ENCODE measurements at places on chromosomes 1 and 21.

- DNase-seq, result no peak
Observed at GRCh38 chr1:156481527-156481926, 19.0 kb downstream of the MEF2D start.

- no peak for DNase-seq
Observed at GRCh38 chr1:169809370-169810095, 14.8 kb upstream of the METTL18 start.

DNA sequence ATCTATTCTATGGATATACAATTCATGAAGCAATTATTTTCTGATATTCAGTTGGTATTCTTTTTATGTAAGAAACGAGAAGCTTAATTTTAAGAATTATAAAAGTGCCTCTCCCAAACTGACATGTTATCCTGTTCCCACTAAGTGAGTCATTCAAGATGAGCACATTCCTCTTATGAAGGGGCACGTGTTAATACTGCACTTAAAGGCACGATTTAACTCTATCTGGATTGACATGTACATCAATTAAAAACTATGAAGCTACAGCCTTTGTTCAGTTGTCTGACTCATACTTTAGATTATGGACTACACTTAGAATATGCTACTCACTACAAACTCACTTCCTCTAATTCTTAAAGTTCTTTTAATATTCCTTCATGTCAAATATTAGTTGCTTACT, 111.6 kb downstream of the CYYR1 start:
- DNase-seq, result no peak

DNA sequence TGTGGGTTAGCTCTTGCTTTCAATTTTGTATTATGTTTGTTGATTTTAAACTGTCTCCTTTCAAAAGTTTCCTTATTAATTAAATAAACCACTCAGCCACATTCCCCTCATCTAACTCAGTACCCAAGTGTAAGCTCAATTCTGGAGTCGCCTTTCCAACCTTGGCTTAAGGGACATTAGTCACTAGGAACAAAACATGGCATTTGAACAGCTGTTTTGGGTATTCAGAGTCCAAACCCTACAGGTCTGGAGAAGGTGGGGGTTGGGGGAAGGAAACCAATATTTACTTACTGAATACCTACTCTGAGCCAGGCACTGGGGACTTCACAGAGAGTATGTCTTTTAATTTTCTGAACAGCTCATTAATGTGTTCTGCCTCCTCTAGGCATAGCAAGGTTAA, 117.2 kb upstream of the JUN start:
- DNase-seq, result no peak

- no peak for DNase-seq
Observed at GRCh38 chr1:2271211-2271721, 43.1 kb downstream of the SKI start.

- DNase-seq, result peak; percentile 41
Observed at GRCh38 chr1:17826165-17826488, 71.0 kb downstream of the ACTL8 start.

GRCh38 chr1:161987303-161987702, 36.4 kb downstream of the OLFML2B start:
- no peak for DNase-seq

DNA sequence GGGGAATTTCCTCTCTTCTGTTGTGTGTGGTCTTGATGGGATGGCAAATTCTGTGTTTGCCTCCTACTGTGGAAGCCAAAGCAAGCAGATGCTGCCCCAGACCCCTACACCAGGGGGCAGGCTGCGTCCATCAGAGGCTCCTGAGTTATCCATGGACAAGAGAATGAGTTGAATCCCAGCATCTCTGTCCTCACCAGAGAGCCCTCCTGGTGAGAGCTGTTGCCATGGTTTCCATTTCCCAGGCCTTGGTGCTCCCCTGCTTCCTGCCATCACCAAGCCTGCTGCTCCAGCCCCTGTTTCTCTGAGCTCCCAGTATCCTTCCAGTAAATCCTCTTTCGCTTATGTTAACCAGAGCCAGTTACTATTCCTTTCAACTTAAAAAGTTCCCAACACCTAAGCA, 20.4 kb upstream of the GNG12 start:
- no peak for DNase-seq

DNA sequence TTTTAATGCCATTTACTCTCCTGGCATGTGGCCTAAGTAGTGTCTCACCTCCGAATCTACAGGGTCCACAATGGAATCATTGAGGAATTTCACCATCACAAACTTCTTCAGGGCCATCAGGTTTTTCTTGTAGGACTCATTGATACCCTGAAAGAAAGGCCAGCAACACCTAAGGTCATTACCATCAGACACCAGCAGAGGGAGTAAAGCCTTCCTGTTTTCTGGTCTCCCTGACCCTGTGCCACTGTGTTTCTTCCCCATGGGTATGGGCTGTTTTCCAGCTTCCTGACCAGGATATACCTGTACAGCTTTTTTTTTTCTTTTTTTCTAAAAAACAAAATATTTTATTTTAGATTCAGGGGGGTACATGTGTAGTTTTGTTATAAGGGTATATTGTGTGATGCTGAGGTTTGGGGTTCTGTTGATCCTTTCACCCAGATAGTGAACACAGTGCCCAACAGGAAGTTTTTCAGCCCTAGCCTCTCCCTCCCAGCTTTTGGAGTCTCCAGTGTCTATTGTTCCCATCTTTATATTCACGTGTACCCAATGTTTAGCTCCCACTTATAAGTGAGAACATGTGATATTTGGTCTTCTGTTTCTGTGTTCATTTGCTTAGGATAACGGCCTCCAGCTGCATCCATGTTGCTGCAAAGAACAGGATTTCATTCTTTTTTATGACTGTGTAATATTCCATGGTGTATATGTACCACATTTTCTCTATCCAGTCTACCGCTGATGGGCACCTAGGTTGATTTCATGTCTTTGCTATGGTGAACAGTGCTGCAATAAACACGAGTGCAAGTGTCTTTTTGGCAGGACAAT, 18.3 kb downstream of the PPT1 start:
- peak; percentile 32 for DNase-seq

GRCh38 chr21:36538761-36539160, 58.8 kb upstream of the CLDN14 start:
- DNase-seq, result no peak

DNA sequence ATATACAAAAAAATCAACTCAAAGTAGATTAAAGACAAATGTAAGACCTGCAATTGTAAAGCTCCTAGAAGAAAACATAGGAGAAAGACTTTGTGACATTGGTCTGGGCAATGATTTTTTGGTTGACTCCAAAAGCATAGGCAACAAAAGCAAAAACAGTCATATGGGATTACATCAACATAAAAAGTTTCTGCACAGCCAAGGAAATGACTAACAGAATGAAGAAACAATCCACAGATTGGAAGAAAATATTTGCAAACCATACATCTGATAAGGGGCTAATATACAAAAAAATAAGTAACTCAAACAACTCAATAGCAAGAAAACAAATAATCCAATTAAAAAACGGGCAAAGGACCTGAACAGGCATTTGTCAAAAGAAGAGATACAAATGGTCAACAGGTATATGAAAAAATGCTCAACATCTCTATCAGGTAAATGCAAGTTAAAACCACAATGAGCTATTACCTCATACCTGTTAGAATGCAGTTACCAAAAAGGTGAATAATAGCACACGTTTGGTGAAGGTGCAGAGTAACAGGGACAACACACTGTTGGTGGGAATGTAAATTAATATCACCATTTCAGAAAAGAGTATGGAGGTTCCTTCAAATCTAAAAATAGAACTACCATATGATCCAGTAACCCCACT, 173.7 kb upstream of the COA6 start:
- DNase-seq, result no peak

- no peak for DNase-seq
Observed at GRCh38 chr21:40146216-40146837, 279.1 kb downstream of the PCP4 start.

DNA sequence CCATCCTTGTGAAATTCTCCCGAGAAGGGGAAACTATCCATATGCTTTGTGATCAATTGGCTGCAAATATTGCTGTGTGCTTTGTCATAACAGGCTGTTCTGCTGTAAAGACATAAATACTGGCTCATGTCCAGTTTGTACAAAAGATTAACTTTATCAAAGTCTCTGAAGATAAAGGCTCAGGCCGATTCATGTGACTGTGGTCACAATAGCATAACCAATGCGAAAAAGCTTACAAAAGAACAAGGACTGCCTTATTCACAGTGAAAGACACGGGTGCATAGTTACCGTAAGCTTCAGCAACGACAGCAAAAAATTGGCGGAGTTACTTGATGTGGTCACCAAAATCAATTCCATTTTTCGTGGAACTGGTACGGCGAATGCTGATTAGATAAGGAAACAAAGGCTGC, 173.6 kb upstream of the CHRM3 start:
- DNase-seq, result no peak

- DNase-seq, result no peak
Observed at GRCh38 chr21:37622755-37623154, 256.2 kb downstream of the DYRK1A start.

GRCh38 chr1:98399218-98399617, 262.3 kb upstream of the SNX7 start:
- DNase-seq, result no peak

DNA sequence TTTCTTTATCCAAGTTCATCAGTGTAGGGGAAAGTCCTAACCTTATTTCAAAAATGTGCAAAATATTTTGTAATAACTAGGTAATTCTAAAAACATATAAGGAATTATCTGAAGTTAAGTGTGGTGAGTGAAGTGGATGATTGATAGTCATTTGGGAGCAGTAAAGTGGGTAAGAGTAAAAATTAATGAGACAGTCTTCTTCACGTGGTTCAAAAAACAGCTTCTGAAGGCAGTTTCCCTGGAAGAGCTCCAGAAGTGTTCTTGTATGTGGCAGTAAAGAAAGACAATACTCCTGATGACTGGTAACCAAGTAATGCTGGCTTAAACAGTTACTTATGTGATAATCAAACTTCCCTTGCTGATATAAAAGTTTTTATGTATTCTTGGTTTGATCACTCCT, 50.3 kb downstream of the LEPR start:
- no peak for DNase-seq

DNA sequence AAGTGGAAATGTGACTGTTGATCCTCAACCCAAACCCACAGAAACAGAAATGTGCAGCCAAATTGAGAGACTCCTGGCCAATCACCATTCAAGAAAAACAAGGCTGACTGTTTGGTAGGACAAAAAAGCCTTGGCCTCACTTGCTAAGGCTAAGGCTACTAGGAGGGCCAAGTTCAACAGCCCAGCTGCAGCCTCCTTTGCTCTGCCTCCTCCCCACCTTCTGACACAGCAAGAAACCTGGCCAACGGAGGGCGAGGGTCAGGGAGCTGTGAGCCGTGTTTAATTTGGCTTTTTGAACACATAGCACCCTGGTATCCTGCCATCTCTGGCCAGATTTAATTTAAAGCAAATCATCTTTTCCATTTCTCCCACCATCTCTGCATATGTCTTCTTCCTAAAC, 165.8 kb upstream of the RAB4A start:
- no peak for DNase-seq

DNA sequence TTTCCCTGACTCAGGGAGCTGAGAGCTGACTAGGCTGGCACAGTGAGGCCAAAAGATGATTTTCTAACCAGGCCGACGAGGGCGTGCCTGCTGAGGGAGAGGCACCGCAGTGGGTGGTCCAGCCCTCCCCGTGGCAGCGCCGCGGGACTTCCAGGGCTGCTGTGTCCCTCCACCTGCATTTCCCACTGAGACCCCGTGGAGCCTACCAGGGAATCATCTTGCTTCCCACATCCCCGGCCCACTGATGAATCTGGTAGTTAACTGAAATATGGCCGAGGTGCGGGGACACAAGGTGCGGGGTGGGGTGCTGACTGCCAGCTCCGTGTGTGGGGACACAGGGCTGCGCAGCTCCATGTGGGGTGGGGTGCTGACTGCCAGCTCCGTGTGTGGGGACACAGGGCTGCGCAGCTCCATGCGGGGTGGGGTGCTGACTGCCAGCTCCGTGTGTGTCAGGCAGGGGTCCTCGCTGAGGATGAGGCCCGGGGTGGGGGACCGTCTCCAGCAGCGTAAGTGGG, 10.4 kb downstream of the WRAP73 start:
- no peak for DNase-seq

GRCh38 chr1:9093091-9093490, 23.7 kb upstream of the SLC2A5 start:
- DNase-seq, result no peak

GRCh38 chr1:154391086-154391770, 13.9 kb upstream of the IL6R start:
- no peak for DNase-seq
